ENCODE measurements at places on chromosomes 16 and 17.
A peak's percentile ranks its signal among the peaks of the same experiment; 100 is the strongest.

GRCh38 chr17:57634713-57635465 is 110.2 kb downstream of the CCDC182 start:
- no peak for DNase-seq

DNA sequence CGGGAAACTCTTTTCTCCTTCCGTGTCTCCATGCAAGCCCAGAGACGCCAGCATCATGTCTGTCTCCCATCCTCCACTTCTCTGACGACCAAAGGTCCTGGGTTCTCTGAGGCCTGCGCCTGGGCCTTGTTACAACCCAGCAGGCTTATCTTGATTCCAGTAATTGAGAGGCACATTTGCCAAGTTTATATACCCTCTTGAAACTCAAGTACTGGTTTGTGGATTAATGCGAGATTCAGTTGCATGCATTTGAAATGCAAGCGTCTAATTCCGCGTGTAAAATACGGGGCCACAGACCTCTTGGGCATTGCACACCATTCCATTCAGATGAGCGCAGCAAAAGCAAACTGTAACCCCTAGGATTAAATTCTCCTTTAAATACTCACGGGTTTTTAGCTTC is 28.7 kb upstream of the CRISPLD2 start:
- DNase-seq: peak; percentile 31

DNA sequence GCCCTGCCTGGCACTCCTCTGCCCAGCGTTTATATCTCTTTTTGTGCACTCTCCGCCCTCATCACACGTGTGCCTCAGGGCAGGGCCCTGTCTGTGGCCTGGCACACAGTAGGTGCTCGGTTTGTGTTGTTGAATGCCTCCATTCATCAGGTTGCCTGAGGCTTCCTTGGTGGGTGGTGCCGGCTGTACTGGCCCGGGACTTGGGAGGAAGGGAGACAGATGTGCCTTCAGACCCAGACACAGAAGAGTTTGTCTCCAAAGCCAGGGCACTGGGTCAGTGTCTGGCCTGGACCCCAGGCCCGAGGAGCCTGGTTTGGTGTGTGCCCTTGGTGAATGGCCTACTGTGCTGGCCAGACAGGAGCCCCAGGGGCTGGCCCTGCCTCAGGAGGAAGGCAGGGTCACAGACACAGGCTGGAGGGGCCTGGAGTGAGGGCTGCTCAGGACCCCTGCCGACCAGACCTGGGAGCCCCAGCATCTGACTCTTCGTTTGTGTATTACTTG is 71.6 kb downstream of the RAI1 start:
- no peak for DNase-seq

DNA sequence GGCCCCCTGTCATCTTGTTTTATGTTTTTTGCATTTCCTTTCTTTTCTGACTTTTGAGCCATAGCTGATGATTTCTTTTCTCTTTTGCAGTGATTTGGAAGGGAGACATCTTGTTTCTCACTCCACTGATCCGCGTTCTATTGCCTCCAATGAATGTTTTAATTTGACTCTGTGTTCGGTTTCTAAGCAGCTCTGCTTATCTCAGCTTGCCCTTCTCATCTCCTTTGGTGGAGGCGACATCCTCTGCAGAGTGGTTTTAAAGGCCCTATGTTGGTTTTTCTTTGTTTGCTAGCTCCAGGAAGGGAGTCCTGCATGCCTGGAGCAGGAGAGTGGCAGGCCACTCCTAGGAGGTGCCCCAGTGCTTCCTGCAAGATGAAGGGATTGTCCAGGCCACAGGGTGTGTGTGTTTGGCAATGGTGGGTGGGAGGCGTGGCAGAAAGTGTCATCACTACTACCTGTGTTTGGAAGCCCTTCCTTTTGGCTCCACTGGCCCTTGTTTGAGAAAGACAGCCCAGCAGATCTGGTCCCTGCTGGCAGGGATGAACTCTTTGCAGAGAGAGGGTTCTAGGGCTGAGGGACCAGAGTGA is 13.6 kb downstream of the SMPD3 start:
- DNase-seq: no peak
